Spinal cord (tissue), 10 donors: ENCODE measurements at places on chromosomes 12 and 14. TPM values are rescaled to one million over a fixed set of nuclear protein-coding genes. Genes with fewer than 3 reads are reported as not detected.

GRCh38 chr12:131131077-131131807, 177.5 kb downstream of the ADGRD1 start:
- H3K27ac ChIP-seq = no peak overlapping the region
- H3K4me3 ChIP-seq = no peak overlapping the region
- peaks cover 45% of the 10 kb centered on the region for H3K4me1 ChIP-seq
- H3K27me3 ChIP-seq = no peaks in the 10 kb centered on the region
- H3K36me3 ChIP-seq = peaks cover 6% of the 10 kb centered on the region

The BCL2L14 gene
- total RNA-seq = not detected

DNA sequence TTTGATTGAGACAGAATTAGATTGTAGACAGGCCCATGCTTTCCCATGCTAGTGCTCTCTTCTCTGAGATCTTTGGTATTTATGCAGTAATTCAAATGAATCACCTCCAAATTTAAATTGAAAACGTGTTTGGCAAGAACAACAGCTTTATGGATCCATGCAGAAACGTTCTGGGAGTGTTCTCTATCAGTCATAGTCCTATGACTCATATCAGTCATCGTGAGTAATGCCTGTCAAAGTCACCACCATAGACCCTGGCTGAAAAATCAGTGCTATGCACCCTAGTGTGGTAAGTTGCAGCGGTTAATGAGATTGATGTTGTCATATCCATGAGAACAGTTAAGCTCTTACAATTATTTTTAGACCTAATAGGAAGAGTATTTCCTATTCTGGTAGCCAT, 90.1 kb upstream of the FOXG1 start:
- no peaks in the 10 kb centered on the region for H3K27me3 ChIP-seq
- no peak overlapping the region for H3K27ac ChIP-seq
- H3K36me3 ChIP-seq = no peaks in the 10 kb centered on the region
- H3K4me3 ChIP-seq = no peak overlapping the region
- no peak for DNase-seq
- no peaks in the 10 kb centered on the region for H3K4me1 ChIP-seq

DNA sequence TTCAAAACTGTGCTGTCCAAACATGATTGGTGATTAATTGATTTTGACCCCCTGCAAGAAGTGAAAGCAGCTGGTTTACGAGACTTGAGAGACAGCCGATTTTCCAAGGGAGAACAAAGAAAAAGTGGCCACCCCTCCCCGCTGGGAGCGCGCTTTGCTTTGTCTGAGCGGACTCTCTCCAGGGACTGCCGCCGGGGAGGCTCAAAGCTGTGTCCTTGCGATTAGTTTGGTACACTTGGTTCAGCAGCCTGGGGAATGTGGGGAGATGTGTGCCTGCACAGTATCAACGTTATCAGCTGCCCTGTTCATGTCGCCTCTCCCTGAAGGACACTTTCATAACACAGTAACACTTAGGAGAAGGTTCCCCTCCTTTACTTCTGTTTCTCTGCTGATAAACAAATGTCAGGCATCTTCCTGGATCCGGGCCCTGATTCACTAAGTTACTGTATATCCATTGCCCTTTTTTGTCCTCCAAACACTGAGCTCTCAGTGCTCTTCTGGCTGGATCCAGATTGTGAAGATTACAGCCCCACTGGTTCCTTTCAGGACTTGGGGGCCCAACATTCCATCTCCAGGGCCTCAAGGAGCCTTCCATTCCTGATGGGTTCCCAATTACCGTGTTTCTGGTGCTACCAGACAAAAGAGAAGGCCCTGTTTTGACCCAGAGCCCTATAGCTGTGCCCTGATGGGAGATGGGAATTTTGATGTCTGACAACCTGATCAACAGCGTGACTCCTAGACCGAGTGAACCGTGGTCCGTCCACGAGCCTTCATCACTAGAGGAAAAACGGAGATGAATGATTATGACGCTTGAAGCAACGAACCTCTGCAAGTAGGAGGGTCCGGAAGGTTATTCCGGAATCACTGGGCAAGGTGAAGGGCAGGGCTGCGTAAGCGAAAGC, 31.7 kb upstream of the TUBA1C start:
- peak overlapping the region; percentile 33 for H3K4me3 ChIP-seq
- H3K27me3 ChIP-seq = no peaks in the 10 kb centered on the region
- no peaks in the 10 kb centered on the region for H3K36me3 ChIP-seq
- no peak for DNase-seq
- H3K4me1 ChIP-seq = peaks cover 26% of the 10 kb centered on the region

The FBRSL1 gene
- total RNA-seq = 15.4 TPM

GRCh38 chr12:63916561-63917476, 72.3 kb downstream of the SRGAP1 start:
- no peaks in the 10 kb centered on the region for H3K36me3 ChIP-seq
- peaks cover 9% of the 10 kb centered on the region for H3K4me1 ChIP-seq
- H3K27ac ChIP-seq = no peak overlapping the region
- H3K4me3 ChIP-seq = no peak overlapping the region
- DNase-seq = no peak

- H3K4me3 ChIP-seq = no peak overlapping the region
- no peak overlapping the region for H3K27ac ChIP-seq
- H3K36me3 ChIP-seq = no peaks in the 10 kb centered on the region
- no peak for DNase-seq
These were observed 343.2 kb downstream of the PDZRN4 start for GRCh38 chr12:41531147-41531829.

GRCh38 chr14:100988011-100988410, 84.5 kb upstream of the RTL1 start:
- no peaks in the 10 kb centered on the region for H3K36me3 ChIP-seq
- no peak overlapping the region for H3K4me3 ChIP-seq
- DNase-seq = no peak
- H3K27ac ChIP-seq = no peak overlapping the region
- H3K27me3 ChIP-seq = no peaks in the 10 kb centered on the region

- H3K27me3 ChIP-seq = no peaks in the 10 kb centered on the region
- no peak for DNase-seq
- peaks cover 5% of the 10 kb centered on the region for H3K36me3 ChIP-seq
- peaks cover 5% of the 10 kb centered on the region for H3K4me1 ChIP-seq
- no peak overlapping the region for H3K27ac ChIP-seq
These were observed 232.2 kb downstream of the FBXL14 start for GRCh38 chr12:1362143-1362662.

DNA sequence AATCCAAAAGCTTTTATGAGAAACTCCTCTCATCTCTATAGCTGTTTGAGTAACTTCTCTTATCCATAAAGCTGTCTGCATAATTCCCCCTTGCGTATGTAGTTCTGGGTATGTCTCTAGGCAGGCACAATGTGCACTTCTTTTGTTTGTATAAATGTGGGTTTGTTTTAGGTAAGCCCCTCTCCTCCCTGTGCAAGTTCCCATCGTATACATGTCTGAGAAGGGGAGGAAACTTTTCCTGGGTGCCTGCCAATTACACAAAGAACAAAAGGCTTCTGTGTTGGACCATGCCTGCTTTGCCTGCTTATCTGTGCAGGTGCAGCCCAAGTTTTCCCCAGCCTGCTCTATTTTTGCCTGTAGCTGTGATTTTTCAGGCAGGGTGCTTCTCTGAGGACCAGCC, 96.7 kb downstream of the CCER1 start:
- no peak overlapping the region for H3K27ac ChIP-seq
- peak; percentile 19 for DNase-seq
- H3K4me1 ChIP-seq = no peaks in the 10 kb centered on the region
- no peak overlapping the region for H3K4me3 ChIP-seq
- H3K27me3 ChIP-seq = no peaks in the 10 kb centered on the region
- no peaks in the 10 kb centered on the region for H3K36me3 ChIP-seq

The SRRM4 gene
- 3.8 TPM for total RNA-seq

The ARHGEF25 gene
- 42.4 TPM for total RNA-seq

DNA sequence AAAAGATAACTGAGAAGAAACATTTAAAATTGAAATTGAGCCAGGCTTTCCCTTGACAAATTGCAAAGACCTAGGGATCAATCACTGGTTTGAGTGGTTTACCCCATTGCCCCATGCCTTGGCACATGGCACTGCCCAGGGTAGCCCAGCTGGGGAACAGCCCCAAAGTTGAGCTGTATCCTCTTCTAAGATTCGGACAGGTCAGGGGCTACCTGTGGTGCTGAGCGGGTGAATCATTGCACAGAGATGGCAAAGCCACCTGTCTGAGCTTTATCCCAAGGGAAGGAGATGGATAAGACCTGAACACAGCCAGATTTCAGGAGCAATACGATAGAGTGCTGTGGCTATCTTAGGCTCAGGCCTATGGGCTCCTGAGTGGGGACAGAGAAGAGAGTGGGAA, 7.0 kb downstream of the IFI27L2 start:
- H3K4me1 ChIP-seq = peaks cover 4% of the 10 kb centered on the region
- no peak for DNase-seq
- H3K27me3 ChIP-seq = no peaks in the 10 kb centered on the region
- H3K36me3 ChIP-seq = no peaks in the 10 kb centered on the region
- H3K27ac ChIP-seq = no peak overlapping the region

- no peak overlapping the region for H3K4me3 ChIP-seq
- no peaks in the 10 kb centered on the region for H3K27me3 ChIP-seq
These were observed 1482.7 kb downstream of the AACS start for GRCh38 chr12:126547905-126548304.

GRCh38 chr12:89414322-89414721, 62.0 kb upstream of the DUSP6 start:
- no peaks in the 10 kb centered on the region for H3K4me1 ChIP-seq
- no peak overlapping the region for H3K27ac ChIP-seq
- H3K4me3 ChIP-seq = no peak overlapping the region

GRCh38 chr14:90562652-90563051, 165.8 kb downstream of the CALM1 start:
- peaks cover 38% of the 10 kb centered on the region for H3K4me1 ChIP-seq
- H3K27ac ChIP-seq = no peak overlapping the region
- no peak for DNase-seq
- H3K36me3 ChIP-seq = peaks cover 29% of the 10 kb centered on the region
- no peaks in the 10 kb centered on the region for H3K27me3 ChIP-seq
- H3K4me3 ChIP-seq = no peak overlapping the region

The PPP4R4 gene
- total RNA-seq = 8.8 TPM

The FOXA1 gene
- 0.40 TPM for total RNA-seq

The SIX1 gene
- 44.8 TPM for total RNA-seq

DNA sequence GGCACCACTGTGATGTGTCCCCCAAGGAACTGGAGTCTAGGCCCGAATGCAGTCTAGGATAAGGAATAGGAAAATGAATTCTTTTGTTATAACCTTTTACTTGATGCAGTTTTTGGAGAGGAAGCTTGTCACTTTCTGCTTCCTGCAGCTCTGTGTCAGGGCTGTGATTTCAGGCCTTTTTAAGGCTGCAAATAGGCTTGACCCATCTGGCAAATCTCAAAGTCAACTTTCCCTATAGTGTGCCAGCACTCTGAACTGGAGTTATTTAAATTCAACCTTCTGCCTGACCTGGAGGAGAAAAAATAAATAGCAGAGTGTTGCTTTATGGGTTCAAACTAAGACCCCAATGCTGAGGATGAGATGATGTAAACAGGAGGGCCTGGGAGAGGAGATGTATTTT, 51.8 kb upstream of the CEP83 start:
- no peak overlapping the region for H3K27ac ChIP-seq
- no peaks in the 10 kb centered on the region for H3K36me3 ChIP-seq
- no peak overlapping the region for H3K4me3 ChIP-seq
- no peak for DNase-seq
- H3K4me1 ChIP-seq = no peaks in the 10 kb centered on the region
- H3K27me3 ChIP-seq = no peaks in the 10 kb centered on the region

DNA sequence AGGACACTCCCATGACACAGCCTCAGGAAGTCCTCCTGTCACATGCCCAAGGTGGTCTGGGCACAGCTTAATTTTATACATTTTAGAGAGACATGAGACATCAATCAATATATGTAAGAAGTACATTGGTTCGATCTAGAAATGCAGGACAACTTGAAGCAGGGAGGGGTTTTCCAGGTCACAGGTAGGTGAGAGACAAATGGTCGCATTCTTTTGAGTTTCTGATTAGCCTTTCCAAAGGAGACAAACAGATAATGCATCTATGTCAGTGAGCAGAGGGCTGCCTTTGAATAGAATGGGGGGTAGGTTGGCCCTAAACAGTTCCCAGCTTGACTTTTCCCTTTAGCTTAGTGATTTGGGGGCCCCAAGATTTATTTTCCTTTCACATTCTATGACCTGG, 2.5 kb downstream of the HSPB8 start:
- no peaks in the 10 kb centered on the region for H3K36me3 ChIP-seq
- H3K4me3 ChIP-seq = no peak overlapping the region
- peaks cover 32% of the 10 kb centered on the region for H3K4me1 ChIP-seq
- H3K27me3 ChIP-seq = peaks cover 6% of the 10 kb centered on the region

GRCh38 chr14:53539489-53540126, 386.5 kb upstream of the DDHD1 start:
- no peaks in the 10 kb centered on the region for H3K27me3 ChIP-seq
- H3K27ac ChIP-seq = peak overlapping the region; percentile 34
- peak; percentile 94 for DNase-seq
- H3K36me3 ChIP-seq = no peaks in the 10 kb centered on the region
- H3K4me1 ChIP-seq = no peaks in the 10 kb centered on the region
- no peak overlapping the region for H3K4me3 ChIP-seq

GRCh38 chr12:2187195-2187945, 134.6 kb downstream of the CACNA1C start:
- H3K36me3 ChIP-seq = peaks cover 11% of the 10 kb centered on the region
- H3K4me3 ChIP-seq = no peak overlapping the region
- peaks cover 13% of the 10 kb centered on the region for H3K4me1 ChIP-seq
- H3K27ac ChIP-seq = no peak overlapping the region

DNA sequence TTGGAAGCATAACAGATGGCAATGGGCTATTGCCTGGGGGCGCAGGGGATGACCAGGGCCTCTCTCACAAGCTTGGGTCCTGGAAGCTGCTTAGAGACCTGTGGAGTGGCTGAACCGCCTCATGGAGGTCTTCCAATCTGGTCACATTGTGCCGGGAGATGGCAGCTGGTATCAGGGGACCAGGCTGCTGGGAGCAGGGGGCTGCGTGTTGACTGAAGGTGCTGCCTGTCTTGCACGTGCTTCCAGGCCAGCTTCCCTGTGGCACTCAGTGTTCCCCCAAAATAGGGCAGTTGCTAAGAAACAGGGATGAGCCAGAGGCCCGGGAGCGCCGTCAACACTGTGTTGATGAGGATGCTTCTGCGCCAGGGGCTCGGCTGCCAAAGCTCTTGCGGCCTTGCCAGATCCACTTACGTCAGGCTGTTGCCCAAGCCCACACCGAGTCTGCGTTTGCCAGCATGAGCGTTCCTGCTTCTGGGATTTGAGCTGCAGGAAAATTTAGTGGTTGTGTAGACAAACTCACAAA, 39.8 kb downstream of the ELK3 start:
- H3K27me3 ChIP-seq = no peaks in the 10 kb centered on the region
- H3K36me3 ChIP-seq = peaks cover 2% of the 10 kb centered on the region
- H3K27ac ChIP-seq = peak overlapping the region; percentile 87
- peak; percentile 99 for DNase-seq

The OR11H12 gene
- total RNA-seq = not detected

- H3K36me3 ChIP-seq = no peaks in the 10 kb centered on the region
- peaks cover 26% of the 10 kb centered on the region for H3K4me1 ChIP-seq
- no peak overlapping the region for H3K4me3 ChIP-seq
- no peak for DNase-seq
- peaks cover 2% of the 10 kb centered on the region for H3K27me3 ChIP-seq
- no peak overlapping the region for H3K27ac ChIP-seq
These were observed 17.4 kb downstream of the ACVRL1 start for GRCh38 chr12:51924551-51925319.

- peaks cover 54% of the 10 kb centered on the region for H3K4me1 ChIP-seq
- no peak for DNase-seq
- no peaks in the 10 kb centered on the region for H3K27me3 ChIP-seq
- H3K27ac ChIP-seq = peak overlapping the region; percentile 6
These were observed 50.7 kb downstream of the PRIMA1 start for GRCh38 chr14:93737634-93738033.
